ENCODE measurements at places on chromosomes 2 and 18.

GRCh38 chr18:66662632-66663031, 58.7 kb upstream of the CDH19 start:
- DNase-seq, result no peak

DNA sequence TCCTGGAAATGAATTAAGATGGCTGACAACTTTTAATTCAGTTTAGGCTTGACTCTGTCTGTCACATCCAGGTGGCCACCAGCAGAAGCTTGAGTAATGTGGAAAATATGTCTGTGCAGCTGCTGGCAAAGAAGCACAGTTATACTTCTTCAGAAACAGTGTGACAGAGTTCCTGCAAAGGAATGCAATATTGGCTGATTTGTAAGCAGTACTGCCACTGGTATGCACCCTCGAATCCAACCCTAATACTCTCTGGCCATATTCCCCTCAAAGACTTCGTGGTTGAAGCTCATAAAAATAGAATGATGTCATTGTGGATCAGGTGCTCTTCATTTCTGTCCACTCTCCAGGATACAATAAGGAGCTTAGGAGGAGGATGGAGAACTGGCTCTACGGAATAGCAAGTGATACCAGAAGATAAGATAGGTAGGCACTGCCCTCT, 86.2 kb downstream of the METTL8 start:
- no peak for DNase-seq

DNA sequence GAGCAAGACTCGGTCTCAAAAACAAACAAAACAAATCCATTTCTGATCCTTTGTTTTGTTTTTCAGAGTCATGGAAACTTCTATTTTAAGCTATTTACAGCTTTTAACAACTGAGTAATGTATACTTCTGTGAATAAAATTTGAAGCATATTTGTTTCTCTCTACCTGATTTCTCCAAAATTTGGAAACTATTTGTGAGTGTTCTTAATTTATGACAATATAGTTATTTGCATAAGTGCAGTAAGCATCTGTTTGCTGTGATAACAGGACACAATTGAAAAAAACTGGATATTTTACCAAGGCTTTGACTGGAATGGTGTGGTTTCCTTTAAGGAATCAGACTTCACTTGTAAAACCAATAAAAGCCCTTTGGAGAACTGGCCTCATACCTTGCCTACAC, 53.3 kb upstream of the GULP1 start:
- no peak for DNase-seq

- no peak for DNase-seq
Observed at GRCh38 chr2:152473151-152473857, 138.3 kb downstream of the FMNL2 start.

DNA sequence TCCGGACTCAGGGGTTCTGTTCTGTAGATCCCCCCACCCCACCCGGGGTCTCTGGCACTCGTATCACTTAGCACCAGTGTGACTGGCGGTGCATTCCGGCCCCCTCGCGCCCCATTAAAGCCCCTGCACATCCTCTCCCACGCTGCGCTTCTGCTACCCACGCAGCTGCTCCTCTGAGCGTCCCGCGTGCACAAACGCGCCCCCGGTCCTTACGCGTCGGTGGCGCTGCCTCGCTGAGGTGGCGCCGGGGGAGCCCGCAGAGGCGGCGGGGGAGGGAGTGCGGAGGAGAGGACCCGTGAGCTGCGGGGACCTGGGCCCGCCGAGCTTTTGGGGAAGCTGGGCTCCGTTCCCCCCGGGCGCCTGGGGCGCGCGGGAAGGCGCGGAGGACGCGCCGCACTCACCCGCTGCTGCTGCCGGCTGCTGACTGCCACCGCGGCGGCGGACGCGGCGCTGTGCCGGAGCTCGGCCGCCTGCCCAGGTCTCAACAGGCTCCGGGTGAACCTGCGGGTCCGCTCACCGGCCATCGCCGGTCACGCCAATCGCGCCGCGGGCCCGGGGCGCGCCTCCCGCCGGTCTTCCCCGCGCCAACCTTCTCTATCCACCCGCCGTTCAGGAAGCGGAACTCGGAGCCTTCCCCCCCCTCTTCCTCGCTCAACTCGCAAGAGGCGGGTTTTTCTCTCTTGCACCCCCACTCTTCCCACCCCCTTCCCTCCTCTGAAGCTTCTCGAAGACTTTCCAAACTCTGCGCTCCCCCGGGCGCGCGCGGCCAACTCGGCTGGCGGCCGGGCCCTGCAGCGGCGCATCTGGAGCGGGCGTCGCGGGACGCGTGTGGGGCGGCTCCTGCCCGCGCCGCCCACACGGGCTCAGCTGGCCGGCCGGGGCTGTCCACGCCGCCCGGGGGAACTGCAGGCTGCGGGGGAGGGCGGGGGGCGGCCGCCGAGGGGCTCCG, at the start of gene DOCK10:
TSS of gene DOCK10 (minus strand) at position 618 of the 949 bp plus-strand sequence. CDS start at position 524, 94 bp downstream.
- no peak for DNase-seq

DNA sequence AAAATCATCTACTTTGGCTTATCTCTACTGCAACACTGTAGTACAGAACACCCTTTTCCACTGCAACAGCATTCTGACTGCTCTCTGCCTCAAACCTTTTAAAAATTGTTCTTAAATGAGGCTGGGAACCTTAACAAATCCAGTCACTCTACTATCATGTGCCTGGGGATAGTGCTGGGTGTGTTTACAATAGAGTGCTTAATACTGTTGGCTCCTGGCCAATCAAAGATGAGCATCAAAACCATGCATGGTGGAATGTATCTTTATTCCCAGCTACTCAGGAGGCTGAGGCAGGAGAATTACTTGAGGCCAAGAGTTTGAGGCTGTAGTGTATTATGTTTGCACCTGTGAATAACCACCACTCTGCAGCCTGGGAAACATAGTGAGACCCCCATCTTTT, 7.4 kb downstream of the ANKAR start:
- DNase-seq, result no peak

- no peak for DNase-seq
Observed at GRCh38 chr2:121498731-121499130, 31.9 kb upstream of the RNU4ATAC start.

GRCh38 chr2:156156580-156156979, 175.9 kb downstream of the NR4A2 start:
- no peak for DNase-seq

DNA sequence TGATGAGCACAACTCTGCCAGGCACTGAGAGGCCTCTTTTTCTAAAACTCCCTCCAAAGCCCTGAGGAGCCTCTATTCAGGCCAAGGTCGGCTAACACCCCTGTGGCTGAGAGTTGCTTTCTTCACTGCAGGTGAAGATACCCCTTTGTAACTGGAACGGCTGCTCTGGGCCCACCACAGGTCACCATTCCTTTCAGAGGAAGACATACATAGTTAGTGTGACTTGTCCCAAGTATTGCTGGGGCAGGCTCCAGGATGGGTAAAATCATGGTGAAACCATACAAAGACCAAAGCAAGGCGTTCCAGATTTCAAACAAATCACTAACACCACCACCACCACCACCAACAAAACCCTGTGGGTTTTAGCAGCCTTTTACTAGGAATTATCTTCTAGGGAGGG, 36.8 kb downstream of the CHST10 start:
- DNase-seq, result no peak

DNA sequence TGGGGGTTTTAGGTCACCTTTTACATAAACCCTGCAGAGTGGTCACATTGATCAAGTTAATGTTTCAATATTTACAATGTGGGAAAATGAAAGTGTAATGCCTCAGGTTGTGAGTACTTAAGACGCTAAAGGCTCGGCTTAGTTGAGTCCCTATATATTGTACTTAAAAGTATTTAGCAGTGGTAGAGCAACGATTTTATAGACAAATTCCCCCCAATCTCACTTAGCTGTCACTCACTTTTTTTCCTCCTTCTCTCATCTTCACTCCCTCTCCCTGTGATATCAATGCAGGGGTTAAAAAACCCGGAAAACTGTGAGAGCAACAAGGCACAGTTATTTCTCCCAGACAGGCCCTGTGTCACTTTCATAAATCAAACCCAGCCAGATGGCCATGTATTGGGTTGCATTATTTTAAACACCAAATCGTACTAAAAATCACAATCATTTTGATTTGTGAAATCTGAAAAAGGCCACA, 5.4 kb downstream of the POU3F3 start:
- DNase-seq, result no peak

GRCh38 chr2:72830273-72830672, 4.4 kb upstream of the EXOC6B start:
- DNase-seq, result no peak

DNA sequence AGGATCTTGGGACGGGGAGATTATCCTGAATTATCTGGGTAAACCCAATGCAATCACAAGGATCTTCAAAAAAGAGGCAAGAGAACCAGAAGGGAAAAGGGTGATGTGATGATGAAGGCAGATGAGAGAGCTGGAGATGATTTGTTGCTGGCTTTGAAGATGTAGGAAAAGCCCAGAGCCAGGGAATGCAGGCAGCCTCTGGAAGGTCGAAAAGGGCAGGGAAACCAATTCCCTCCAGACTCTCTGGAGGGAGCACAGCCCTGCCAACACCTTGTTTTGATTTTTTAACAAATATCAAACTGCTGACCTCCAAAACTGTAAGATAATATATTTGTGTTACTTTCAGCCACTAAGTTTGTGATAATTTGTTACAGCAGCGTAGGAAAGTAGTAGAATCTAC, 48.9 kb upstream of the IL1R2 start:
- no peak for DNase-seq

- DNase-seq, result no peak
Observed at GRCh38 chr2:8315531-8316165, 366.2 kb upstream of the ID2 start.

- DNase-seq, result no peak
Observed at GRCh38 chr18:63820694-63821093, 45.5 kb downstream of the SERPINB7 start.

DNA sequence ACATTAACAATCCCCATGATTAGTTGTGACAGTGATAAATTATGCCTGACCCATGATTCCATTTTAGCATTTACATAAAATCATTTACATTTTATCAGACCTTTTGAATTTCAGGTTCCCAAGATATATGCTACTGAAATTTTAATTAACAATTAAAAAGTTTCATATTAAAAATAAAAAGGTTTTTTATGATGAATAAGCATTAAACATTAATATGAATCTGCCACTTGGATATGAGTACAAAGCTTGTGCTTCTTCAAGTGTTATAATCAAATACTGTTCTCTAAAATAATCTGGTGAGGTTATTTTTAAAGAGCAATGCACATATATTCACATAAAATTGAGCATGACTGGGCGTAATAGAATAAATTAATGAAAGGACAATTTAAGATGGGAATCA, 1218.0 kb downstream of the CNTNAP5 start:
- DNase-seq, result no peak

DNA sequence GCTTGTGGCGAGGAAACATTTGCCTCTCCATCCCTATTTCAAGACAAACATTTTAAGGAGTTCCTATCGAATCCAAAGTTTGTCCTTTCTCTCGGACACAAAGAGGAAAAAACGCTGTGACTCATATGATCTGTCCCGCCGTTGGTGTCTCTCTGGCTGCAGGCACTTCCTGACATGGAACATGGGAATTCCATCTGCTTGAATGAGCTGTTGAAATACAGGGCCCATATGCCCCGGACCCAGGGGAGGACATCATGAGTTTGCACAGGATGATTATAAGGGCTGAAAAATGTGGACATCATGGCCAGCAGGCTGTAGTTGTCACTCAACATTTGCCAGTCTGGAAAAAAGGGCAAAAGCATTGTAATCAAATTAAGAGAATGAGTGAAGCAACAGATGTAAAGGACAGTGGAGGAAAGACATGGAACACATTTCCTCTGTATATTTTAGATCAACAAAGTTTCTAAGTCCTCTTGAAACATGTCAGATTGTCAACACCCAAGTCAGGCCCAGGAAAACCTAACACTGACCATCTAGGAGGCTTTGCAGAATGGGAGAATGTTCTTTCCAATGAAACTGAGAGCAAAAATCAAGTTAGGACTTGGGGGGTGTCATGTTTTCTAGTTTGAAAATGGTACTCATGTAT, 103.2 kb upstream of the SMIM21 start:
- DNase-seq, result no peak

- DNase-seq, result no peak
Observed at GRCh38 chr2:174184915-174185314, 63.4 kb downstream of the OLA1 start.

DNA sequence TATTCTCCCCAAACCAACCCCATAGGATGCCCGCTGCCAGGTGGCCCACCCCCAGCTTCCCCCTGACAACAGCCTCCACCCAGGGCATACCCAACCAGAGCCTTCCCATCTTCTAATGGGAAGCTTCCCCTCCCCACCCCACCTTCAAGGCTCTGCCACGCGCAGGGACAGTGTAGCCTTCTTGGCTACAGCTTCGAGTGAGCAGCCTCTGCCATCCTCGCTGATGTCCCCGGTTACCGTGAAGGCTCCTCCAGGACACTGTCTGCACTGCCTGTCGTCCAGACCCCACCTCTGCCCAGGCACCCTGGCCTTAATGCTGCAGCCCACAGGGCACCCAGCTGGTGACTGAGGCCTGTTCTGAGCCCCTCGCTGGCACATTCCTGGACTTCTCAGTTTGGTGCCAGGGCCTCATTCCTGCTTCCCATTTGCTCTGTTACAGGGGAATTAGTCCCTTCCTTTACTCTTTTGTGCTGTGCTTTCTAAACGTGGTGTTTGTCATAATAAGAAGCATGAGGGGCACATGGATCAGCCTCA, 13.0 kb upstream of the ADNP2 start:
- no peak for DNase-seq

DNA sequence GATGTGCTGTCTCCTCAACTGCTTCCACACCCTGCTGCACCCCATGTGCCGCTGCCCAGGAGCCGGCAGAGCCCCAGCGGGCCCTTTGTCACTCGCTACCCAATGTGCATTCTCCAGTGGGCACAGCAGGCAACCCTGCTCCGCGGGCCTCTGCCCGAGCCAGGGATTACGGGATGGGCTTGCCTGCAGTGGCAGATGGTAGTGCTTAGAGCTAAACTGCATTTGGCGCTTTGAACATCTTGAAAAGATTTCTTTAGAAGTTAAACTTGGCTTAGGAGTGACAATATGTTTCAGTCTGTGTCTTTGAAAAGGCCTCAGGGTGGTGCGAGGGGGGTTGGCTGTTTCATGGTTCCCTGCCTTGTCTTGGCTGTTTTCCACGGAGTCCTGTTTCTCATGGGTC, 84.0 kb upstream of the BOD1L2 start:
- DNase-seq, result no peak

GRCh38 chr2:224333726-224334482, 68.0 kb downstream of the FAM124B start:
- DNase-seq, result no peak

DNA sequence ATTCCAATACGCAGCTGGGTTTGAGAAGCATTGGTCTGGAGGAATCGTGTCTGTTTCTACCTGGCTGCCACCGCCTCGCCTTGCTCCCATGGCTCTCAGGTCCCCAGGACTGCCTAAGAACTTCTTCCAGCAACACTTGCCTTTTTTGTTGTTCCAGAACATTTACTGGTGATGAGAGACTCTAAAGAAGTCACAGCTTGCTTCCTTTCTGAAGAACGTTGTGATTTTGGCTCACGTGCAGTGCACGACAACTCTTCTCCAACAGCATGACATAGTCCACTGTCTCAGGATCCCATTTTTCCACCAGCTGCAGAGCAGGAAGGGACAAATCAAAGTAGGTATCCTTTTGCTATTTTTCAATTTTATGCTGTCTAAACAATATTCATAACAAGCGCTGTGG, 940.9 kb downstream of the SLC4A3 start:
- DNase-seq, result no peak
